ENCODE measurements at places on chromosomes 1 and 21.
A peak's percentile ranks its signal among the peaks of the same experiment; 100 is the strongest.

DNA sequence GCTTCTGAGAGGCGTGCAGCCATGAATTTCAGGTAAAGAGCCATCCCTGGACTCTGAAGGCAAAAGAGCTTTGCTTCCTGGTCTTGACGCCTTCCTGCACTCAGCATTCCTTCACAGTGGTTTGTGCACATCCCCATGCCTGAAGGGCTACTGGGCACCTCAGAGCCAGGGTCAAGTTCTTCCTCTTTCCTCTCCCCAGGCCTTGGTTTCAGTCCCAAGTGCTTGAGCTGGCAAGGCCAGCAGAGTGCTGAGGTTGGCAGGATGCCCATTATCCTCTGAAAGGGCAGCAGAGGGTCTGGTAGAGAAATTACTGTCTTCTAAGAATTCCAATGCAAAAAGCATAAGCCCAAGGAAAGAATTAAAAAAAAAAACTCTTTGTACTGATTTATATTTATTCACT lies 1064.9 kb downstream of the TTLL7 start:
- DNase-seq = no peak

- no peak for DNase-seq
Observed at GRCh38 chr21:42174173-42174572, 44.8 kb upstream of the ABCG1 start.

GRCh38 chr21:24727803-24728440 lies 879.4 kb downstream of the MRPL39 start:
- DNase-seq = no peak

GRCh38 chr1:117680316-117681002 lies 74.6 kb downstream of the TENT5C start:
- DNase-seq = no peak

GRCh38 chr1:172215006-172215405 lies 205.5 kb upstream of the C1orf105 start:
- no peak for DNase-seq

- no peak for DNase-seq
Observed at GRCh38 chr1:121538943-121539575, 354.3 kb downstream of the SRGAP2C start.

DNA sequence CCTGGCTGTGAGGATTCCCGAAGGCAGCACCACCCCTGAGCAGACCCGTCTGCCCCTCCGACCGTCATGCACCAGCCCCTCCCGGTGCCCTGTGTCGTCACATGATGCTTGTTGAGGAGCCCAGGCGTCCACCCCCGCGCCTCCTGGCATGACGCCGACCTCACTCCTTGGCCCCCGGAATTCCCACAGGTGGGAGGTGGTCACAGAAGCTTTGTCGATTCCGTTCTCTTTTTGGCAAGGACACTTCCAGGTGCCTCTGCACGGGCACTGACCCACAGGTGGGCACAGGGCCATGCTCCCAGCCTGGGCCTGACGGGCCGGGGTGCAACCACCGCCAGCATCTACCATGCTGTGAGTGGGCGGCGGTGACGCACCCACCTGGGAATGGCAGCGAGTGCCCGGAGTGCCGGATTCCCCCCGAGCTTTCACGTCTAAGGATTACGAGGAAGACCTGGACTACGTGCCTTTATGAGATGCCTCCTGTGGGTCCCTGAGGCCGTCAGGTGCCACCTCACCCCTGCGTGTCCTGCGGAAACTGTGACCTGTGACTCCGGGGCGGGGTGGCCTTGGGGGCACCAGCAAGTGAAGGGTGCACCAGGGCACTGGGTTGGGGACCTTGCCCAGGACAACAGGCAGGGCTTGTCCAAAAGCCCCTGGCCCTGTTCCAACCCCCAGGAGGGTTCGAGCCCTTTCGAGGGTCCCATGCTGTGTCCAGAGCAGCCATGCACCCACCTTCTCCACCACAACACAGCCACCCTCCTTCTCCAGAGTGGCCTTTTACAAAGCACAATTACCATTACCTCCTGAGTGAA lies 31.4 kb upstream of the COL6A1 start:
- DNase-seq = no peak

DNA sequence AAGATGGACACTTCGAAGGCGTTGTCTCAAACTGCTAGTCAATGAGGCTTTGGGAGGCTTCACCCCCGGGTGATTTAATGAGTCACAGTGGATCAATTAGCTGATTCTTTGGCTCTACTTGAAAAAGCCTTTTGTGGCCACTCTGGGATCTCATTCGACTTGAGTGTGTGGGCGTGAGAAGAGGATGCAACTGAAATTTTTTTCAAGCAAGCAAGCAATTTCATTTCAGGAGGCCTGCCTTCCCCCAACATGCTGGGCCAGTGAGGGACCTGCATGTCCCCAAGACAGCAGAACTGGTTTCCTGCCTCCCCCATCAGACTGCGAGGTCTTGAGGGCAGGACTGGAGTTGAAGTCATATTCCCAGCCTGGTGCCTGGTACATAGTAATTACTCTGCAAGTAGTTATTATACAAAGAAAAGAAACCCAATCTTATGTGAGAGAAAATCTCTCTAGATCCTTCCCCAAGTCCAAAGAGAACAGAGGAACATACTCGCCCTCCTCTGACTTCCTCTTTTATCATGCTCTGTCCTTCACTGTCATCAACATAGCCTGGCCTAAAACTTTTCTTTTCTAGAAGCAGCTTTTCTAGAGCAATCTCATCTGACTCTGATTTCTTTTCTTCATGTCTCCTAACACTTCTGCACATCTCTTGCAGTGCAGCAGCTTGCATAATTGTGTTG lies 22.7 kb downstream of the SYT6 start:
- DNase-seq = no peak

DNA sequence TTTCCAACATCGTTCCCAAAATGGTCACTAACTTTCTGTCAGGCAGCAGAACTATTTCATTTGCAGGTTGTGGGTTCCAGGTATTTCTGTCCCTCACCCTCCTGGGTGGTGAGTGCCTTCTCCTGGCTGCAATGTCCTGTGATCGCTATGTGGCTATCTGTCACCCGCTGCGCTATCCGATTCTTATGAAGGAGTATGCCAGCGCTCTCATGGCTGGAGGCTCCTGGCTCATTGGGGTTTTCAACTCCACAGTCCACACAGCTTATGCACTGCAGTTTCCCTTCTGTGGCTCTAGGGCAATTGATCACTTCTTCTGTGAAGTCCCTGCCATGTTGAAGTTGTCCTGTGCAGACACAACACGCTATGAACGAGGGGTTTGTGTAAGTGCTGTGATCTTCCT lies 9.3 kb downstream of the OR2AJ1 start:
- DNase-seq = no peak

DNA sequence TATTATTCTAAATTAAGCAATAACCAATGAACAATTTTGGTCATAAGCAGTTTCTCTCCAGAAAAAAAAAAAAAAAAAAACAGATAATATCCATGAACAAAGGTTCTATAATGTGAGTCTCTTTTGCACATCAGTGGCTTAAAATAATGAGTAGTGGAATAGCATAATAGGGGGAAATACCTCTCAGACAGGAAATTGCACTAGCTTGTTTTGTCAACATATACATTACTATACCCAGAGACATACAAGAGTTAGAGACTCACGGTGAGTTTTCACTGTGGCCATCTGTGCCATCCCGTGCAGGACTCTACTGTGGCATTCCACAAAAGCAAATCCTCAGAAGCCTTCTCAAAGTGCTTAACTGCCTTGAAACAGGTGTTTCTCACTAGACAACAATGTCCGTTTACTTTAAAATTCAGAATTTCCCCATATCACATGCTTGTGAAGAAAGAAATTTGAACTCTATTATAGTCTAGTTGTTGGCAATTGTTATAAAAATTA lies 697.9 kb downstream of the USP25 start:
- no peak for DNase-seq

- DNase-seq = peak; percentile 43
Observed at GRCh38 chr1:115506924-115507589, 134.7 kb upstream of the VANGL1 start.
